ENCODE measurements at places on chromosomes 12 and 14.

- DNase-seq: no peak
Measured at GRCh38 chr12:3261782-3262359, 184.7 kb downstream of the TSPAN9 start.

- DNase-seq: peak; percentile 41
Measured at GRCh38 chr12:51977320-51977753, 25.8 kb downstream of the ACVR1B start.

DNA sequence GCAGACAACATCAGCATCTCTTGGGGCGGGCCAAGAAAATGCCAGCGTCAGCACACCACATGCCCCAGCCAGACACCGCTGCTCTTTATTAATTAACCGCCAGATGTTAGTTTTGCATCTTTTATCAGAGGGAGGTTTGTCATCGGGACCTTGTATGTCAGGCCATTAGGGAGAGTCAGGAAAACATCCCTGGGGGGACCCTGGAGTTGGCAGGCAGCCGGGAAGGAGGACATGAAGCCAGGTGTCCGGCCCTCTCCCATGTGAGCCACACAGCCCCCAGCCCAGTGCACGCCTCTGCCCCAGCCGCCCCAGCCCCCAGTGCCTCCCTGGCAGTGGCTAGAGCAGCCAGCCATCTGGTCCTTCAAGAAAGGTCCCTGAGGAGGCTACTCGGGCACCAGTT is 56.9 kb upstream of the FAM222A start:
- DNase-seq: no peak

DNA sequence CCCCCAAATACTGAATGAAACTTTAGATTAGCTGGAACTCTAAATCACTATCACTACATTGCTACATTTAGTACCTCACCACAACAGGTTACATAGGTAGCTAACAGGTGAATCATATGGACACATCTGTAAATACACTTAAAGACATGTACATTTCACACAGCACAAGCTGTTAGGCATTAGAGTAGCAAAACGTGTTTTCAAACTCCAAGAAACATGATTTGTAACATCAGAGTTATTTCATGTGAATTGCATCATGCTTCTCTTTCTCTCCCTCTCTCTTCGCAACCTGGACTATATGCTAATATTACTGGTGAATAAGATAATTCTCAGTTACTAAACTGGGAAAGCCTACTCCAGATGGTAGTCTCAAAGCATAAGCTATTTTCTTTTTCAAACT is 4.3 kb downstream of the SEL1L start:
- no peak for DNase-seq

- no peak for DNase-seq
Measured at GRCh38 chr14:59147007-59147406, 41.5 kb upstream of the DAAM1 start.

- DNase-seq: no peak
Measured at GRCh38 chr14:33057585-33057984, 118.9 kb downstream of the NPAS3 start.

- DNase-seq: peak; percentile 52
Measured at GRCh38 chr12:51971679-51972421, 20.4 kb downstream of the ACVR1B start.
